MCF 10A (cell line): ENCODE measurements at places on chromosomes 5 and 9. TPM values are rescaled to one million over a fixed set of nuclear protein-coding genes. Genes with fewer than 3 reads are reported as not detected.

DNA sequence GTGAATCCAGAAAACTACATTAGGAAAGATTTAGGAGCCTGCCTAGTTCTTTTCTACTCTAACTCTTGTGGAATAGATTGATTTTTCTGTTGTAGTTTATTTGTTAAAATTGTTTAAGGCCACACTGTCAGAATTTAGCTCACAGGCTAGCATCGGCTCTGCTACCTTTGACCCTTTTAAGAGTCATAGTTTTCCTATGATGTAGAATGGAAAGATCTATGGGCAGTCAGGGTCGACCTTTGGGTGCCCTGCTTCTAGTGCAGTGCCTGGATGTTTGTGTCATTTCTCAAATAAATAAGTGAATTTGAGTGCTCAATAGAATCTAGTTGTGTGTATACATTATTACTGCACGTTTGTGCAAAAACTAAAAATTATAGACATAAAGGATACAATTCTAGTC, 38.7 kb downstream of the BASP1 start:
- DNase-seq = no peak

DNA sequence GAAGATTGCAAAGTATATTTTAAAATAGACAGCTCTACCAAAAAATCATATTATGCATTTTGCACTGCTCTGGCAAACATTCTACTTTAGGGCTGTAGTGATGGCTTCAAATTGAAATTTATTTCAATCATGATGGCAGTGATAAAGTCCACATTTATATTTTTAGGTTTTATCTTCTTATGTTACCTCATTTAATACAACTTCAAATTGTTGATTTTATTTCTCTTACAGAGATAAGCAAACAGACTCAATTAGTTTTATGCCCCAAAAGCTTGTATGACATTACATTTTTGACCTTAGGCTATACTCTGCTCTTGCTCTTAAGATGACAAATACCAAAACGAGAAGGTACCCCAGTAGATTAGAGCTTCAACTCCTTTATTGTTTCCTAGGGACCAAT, 87.4 kb downstream of the CYLC2 start:
- no peak for DNase-seq

- DNase-seq = peak; percentile 66
Measured at GRCh38 chr9:108549184-108549583, 306.6 kb downstream of the ACTL7B start.

DNA sequence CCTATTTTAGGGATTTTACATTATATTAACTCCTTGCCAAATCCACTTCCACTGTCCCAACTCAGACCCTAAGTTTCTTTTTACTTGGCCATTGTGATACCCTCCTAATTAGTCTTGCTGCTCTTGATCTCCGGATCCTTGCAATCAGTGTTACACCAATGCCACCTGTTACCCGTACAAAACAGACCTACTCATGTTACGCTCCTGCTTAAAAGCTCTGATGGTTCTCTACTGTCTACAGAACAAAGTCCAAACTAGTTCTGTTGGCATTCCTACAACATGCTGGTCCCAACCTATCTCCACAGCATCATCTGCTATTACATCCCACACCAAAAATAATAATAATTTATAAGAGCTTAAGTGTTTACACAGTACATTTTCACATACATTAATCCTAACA, 9.8 kb downstream of the ECPAS start:
- DNase-seq = no peak

- DNase-seq = no peak
Measured at GRCh38 chr5:13186177-13186576, 758.3 kb downstream of the DNAH5 start.

- no peak for DNase-seq
Measured at GRCh38 chr9:135301271-135302263, 178.0 kb upstream of the PPP1R26 start.

DNA sequence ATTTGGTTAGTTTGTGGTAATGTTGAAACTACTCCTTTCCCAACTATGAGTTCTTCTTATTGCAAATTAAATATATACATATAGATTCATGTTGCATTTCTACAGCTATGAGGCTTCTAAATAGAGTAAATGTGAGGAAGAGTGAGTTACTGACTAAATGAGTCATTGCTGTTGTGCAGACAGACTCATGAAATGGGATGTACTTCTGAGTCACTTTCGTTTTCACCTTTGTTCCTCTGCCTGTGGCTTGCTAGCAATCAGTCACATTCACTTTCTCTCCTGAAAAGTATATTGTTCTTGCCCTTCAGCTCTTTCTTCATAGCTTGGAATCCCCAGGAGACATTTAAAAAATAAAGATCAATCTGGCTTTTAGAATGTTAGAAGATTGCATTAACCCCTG, 295.5 kb upstream of the SMC2 start:
- peak; percentile 80 for DNase-seq

- peak; percentile 75 for DNase-seq
Measured at GRCh38 chr5:145483212-145483611, 351.9 kb downstream of the PRELID2 start.

GRCh38 chr5:95720094-95720786, 10.9 kb upstream of the RHOBTB3 start:
- DNase-seq = no peak

- no peak for DNase-seq
Measured at GRCh38 chr9:80020530-80020929, 448.8 kb downstream of the TLE4 start.

DNA sequence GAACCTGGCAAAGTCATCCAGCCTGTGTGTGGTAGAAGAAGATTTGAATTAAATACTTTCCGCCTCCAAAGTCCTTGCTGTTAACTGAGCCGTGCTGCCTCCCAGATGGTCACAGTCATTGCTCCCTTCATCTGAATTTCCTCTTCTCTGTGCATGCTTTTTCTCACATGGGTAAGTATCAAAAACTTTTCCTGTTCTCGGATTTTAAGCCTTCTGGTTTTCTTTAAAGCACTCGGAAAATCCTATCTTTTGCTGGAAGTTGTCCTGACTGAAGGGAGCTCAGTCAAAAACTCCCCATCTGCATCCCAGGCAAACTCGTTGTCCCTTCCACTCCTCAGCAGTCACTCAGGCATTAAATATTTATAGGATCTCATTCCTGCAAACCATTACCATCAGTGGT, 290.0 kb upstream of the PIK3R1 start:
- DNase-seq = no peak

- DNase-seq = peak; percentile 50
Measured at GRCh38 chr9:97985058-97985861, 2.1 kb downstream of the ANP32B start.

DNA sequence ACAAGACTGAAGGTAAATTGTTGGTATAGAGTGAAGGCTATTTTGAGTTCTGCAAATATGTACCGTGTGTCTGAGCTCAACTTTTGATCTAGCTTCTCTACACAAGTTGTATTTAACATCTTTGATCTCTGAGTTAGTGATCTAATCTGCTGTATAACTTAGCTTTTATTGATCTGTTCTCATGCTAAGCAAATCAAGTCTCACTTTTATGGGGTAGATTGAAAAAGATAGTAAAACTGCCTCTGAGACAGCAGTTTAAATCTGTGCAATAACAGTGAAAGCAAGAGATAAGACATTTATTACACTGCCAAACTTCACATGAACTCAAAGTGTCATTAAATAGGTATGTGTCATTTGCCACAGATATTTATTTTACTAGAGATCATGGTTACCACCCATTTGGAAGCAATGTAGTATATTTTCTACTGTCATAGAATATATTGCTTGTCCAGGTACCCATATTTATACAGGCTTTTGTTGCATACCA, 477.3 kb downstream of the ISL1 start:
- DNase-seq = no peak

DNA sequence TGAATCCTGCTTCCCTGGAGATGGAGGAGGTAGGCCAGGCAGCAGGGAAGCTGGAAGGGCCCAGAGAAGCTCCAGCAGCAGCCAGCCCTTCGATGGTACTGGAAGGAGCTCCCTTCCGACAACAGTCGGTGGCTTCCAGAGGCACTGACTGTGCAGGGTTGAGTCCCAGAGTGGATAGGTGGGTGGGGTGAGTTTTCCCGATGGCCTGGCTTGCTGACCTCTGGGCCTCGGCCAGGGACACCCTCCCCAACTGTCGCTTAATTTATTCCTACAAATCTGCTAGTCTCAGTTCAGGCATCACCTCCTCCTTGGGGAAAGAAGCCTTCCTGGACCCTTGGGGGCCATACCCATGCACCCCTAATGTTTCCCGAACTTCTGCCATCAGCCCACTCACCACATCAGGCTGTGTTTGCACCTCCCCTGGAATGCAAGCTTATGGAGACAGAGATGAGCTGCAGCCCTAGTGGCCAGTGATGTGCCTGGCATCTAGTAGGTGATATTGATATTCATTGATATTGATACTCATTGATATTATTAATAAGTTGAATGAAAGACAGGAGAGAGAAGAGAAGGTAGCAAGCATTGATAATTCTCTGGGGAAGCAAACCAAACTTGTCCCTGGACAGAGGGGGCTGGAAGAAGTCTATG, 104.6 kb upstream of the BOD1 start:
- DNase-seq = no peak

- no peak for DNase-seq
Measured at GRCh38 chr5:1190837-1191239, 10.6 kb upstream of the SLC6A19 start.

DNA sequence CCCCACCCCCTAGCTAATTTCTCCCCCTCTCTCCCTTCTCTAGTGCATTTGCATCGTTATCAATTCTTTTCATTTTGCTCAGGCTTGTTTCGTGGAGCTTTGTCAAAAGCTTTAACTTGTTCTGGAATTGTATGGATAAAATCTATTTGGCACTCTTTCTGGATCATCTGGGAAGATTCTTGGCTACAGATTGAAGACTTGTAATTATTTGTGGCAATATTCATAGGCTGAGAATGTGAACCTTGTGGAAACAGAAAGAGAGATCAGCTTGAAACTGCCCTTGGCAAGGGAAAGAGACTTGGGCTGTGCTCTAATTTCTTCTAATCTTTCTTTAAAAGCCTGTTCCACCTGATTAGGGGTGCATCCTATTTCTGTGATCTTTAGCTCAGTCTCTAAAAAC, 340.6 kb upstream of the DAB2 start:
- no peak for DNase-seq

DNA sequence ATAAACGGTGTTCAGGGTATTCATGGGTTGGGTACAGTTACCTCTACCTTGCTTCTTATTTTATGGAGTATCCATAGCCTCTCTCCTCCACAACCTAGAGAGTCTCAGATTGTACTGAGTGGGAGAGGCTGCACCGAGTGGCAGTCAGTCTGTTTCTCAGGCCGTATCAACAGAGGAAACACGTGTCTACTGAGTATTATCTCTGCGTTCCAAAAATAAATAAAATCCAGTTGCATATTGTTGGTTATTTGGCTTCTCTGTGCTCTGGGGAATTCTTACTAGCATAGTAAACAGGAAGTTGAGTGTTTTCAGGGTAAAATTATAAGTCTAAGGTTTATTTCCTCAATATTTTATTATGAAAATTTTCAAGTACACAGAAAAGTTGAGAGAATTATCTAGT, 231.0 kb downstream of the ARHGEF28 start:
- DNase-seq = no peak

DNA sequence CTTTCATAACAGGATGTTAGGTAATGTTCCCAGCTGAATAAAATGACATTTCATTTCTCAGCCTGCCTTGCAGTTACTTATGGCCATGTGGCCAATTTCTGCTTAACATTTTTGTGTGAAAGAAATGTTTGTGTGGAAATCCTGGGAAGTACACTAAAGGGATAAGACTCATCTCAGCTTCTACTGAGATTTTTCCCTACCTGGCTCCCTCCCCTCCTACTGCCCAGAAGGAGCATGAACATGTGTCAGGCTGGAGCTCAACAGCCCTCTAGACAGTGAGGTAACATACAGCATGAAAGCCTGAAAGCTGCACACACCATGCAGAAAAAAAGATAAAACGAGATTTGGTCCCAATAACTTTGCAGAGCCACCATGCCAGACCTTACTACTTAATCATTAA, 288.4 kb upstream of the COX7C start:
- no peak for DNase-seq

DNA sequence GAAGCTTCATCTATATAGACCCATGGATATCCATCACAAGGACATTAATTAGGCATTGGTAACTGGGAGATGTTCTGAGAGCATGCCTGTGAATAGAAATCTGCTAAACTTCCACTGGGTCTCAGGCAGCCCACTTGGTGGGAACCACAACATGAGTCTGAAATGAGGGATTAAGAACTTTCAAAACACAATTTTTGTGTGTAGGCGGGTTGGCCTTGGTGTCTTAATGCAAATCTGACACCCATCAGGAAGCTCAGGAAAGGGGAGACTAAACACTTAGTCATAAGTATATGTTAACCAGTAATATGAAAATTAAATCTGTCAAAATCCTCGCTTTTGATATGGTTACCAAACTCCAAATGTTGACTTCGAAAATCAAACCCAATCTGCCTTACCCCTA, 113.2 kb downstream of the FANCC start:
- no peak for DNase-seq

- DNase-seq = no peak
Measured at GRCh38 chr5:13328316-13328715, 616.2 kb downstream of the DNAH5 start.

- no peak for DNase-seq
Measured at GRCh38 chr9:82668689-82669199, 394.2 kb downstream of the RASEF start.

- DNase-seq = no peak
Measured at GRCh38 chr5:127428748-127429147, 88.7 kb upstream of the PRRC1 start.

GRCh38 chr9:71042448-71042990, 78.9 kb downstream of the TRPM3 start:
- DNase-seq = no peak

The C5orf34 gene
- total RNA-seq = 3.9 and 5.9 TPM in 2 replicates

The MYMK gene
- not detected in 2 replicates for total RNA-seq

The KCNMB1 gene
- not detected in 2 replicates for total RNA-seq

The AQP3 gene
- total RNA-seq = 0.83 and 0.89 TPM in 2 replicates

The PBX3 gene
- 17.5 and 21.4 TPM in 2 replicates for total RNA-seq

The CMYA5 gene
- 0.37 and 0.61 TPM in 2 replicates for total RNA-seq

The ARSI gene
- 0.19 and 0.25 TPM in 2 replicates for total RNA-seq

The APBA1 gene
- total RNA-seq = 0.07 TPM in 2 replicates

The KIAA1191 gene
- 83.8 and 92.0 TPM in 2 replicates for total RNA-seq

The MED27 gene
- 34.3 and 41.9 TPM in 2 replicates for total RNA-seq
